Stimulated activated CD8-positive, alpha-beta memory T cell treated with anti-CD3 and anti-CD28 coated beads, Interleukin-2, amount 100 ng/mL, for 1 hour (primary cell): ENCODE measurements at places on chromosomes 4 and X.

DNA sequence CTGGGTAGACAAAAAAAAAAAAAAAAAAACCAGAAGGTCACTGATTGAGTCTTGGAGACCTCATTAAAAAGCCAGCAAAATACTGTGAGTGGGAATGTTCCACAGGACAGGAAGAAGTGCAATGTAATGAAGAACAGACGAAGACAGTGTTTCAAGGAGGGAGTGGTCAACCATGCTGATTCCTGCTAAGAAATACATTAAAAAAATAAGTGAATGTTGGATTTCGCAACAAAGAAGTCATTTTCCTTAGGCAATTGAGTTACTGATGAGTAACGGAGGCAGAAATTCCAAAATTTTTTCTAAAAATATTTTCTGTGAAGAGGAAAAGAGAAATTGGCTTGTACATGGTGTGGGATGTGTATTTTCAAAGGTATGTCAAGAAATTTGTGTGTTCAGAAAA is 94.3 kb upstream of the FAM47B start:
- DNase-seq, result no peak

DNA sequence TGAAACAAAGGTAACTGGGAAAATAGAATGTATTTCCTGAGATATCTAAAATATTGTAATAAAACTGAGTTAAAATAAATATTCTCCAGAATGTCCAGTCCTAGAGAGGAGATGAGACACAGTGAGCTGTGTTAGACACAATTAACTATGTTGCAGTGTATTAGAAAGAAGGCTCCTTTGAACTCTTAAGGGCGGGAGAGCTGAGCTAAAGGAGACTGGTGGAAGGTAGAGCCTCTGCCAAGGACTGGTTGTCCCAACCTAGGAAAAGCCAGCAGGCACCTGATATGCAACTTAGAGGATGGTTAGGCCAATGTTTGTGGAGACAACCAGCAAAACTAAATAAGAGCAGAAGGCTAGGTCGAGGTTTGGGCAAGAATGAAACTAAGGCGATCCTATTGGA is 4.3 kb downstream of the ASB11 start:
- DNase-seq, result no peak

DNA sequence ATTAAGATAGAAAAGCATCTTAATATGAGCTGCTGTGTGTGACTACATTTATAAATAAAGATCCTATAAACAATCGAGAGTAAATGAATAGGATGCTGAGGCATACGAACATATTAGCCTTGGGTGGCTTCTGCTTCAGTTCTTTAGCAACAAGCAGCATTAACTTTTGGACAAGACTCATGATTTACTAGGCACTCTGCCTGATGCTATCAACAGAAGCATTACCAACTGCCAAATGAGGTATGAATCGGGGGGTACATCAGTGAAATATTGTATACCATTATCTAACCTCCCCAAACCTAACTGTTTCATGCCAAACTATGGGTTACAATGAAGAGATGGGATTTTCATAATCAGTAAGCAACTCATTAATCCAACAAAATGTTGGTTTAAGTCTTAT is 113.1 kb downstream of the RAB28 start:
- no peak for DNase-seq

- DNase-seq, result no peak
Observed at GRCh38 chr4:10706236-10706635, 21.7 kb upstream of the CLNK start.

- DNase-seq, result no peak
Observed at GRCh38 chrX:53445977-53446376, 11.8 kb upstream of the HSD17B10 start.

DNA sequence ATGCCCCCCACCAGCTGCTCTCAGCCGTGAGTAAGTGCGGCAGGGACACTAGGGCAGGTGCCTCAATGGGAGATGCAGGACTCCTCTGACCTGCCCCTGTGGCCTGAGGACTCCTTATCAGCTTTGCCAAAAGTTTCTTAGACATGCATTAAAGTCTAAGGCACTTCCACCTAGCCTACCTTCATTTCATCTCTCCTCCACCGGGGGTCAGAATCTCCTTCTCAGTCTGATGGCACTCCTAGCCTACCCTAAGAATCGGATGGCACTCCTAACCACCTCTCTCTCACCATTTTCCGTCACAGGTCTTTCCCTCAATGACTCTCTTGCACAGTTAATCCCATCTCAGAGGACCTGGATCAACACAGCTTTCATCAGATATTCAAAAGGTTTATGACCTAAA is 85.9 kb downstream of the OTC start:
- no peak for DNase-seq

- no peak for DNase-seq
Observed at GRCh38 chr4:99061048-99061700, 27.4 kb downstream of the ADH5 start.

- DNase-seq, result no peak
Observed at GRCh38 chr4:101801958-101802357, 11.4 kb downstream of the BANK1 start.

- DNase-seq, result no peak
Observed at GRCh38 chr4:98484031-98484430, 174.4 kb downstream of the TSPAN5 start.

GRCh38 chr4:77430847-77431246 is 174.8 kb upstream of the CXCL13 start:
- DNase-seq, result no peak

DNA sequence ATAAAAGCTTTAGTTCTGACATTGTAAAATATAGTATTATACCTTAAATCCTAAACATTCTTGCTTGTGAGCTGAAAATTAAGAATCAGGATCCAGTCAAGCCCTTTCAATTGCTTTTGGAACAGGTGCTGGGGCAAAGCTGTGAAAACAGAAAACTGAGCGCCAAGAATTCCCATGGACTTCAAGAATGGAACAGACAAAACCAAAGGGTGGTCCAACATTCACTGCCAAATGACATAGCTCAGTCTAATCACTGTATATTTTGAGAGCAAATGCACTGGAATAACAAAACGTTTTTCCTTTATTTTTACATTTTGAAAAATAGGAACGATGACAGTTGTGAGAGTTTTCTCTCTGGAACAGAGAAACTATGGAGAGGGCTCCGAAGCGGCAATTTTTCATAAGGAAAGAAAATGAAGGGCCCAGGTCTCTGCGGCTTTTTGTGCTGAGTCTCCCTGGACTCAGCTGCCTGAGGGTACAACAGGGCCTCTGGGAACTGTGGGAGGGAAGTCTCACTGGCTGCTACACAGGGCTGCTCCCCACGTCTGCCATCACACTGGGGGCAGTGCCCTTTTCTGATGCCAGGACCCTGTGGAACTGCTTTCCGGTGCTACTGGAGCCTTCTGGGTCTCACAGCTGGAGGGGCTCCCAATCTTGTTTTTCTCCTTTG is 56.0 kb upstream of the BMPR1B start:
- DNase-seq, result no peak

DNA sequence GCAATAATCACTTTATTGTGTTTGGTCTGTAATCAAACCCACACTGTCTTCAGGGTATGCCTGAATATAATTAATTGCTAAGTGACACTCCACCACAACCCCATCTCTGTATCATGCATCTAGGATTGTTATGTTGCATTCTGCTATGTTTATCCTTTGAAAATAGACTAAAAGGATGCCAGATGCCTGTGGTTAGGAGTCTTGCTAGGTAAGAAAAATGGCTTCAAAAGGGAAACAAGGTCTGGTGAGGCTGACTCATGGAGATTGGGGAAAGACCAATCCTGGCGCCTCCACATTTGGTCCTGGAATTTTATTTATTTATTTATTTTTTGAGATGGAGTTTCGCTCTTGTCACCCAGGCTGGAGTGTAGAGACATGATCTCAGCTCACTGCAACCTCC is 360.5 kb upstream of the SLC7A11 start:
- no peak for DNase-seq

- DNase-seq, result no peak
Observed at GRCh38 chr4:42710329-42710728, 53.4 kb upstream of the ATP8A1 start.
